Mucosa of descending colon (tissue), 3 donors: ENCODE measurements at places on chromosomes 11 and 22. TPM values are rescaled to one million over a fixed set of nuclear protein-coding genes. Genes with fewer than 3 reads are reported as not detected.

The ZW10 gene
- total RNA-seq: 12.3 TPM

The OR2D2 gene
- 0.53 TPM for total RNA-seq

The E2F8 gene
- total RNA-seq: 5.1 TPM

The OR51V1 gene
- not detected for total RNA-seq

The RGL4 gene
- total RNA-seq: not detected

The TRIM48 gene
- not detected for total RNA-seq

The OLFML1 gene
- total RNA-seq: 5.2 TPM

The CHRM1 gene
- total RNA-seq: 0.89 TPM

The CRYBA4 gene
- not detected for total RNA-seq
